Stimulated activated CD4-positive, alpha-beta T cell treated with anti-CD3 and anti-CD28 coated beads, Interleukin-4, amount 100 ng/mL, for 4 hours (primary cell): ENCODE measurements at places on chromosomes 3 and 15.

DNA sequence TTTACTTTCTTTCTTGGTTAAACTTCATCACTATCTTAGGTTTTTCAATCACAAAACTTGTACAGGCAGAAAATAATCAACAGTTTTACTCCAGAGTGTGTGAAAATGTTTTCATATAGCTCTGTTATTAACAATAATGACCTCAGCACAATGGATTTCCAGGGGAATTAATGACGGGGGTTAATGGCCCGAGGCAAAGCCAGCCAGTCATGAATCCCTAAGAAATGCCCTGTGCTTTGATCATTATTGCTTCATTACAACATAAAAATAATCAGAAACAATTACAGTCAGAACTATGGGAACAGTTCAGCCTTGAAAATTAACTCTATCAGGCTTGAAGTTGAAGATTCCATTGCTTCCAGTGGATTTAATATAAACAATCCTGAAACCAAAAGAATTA is 875.4 kb downstream of the ROBO2 start:
- no peak for DNase-seq

DNA sequence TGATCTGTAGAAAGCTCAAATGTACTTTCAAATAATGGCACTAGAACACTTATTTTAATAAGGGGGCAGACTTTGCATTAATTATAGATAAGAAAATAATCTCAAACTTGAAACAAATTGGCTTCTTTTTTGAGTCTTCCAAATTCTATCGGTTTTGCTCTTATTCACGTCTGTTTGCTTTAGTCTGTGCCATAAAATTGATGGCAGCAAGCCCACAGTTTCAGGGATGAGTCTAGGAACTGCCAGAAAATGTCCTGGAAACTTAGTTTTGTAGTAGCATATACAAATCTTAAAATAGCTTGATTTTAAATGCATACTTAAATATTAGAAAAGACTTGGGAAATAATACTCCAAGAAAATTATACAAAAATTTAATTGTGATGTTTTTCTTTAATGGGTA is 39.7 kb downstream of the BCHE start:
- DNase-seq: no peak

- no peak for DNase-seq
These were observed 162.2 kb upstream of the TLE3 start for GRCh38 chr15:70259640-70260508.

DNA sequence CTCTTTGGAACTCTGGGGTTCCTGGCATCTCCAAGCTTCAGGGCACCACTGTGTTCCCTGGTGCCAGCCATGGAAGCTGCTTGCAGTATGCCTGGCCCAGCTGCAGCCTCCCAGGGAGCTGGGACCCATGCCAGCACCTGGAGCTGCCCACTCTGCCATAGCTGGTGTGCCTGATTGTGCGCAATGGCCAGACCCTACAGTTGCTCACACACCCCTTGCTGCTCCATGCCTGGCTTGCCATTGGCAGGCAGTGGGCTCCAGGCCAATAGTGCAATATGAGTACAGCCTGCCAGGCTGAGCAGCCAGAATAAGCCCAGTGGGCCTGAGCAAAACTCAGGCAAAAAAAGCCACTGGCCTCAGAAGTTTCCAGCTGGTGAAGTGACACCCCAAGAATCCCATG is 43.8 kb upstream of the LRRFIP2 start:
- DNase-seq: no peak

GRCh38 chr3:15460891-15461531 is 33.6 kb downstream of the EAF1 start:
- no peak for DNase-seq

- DNase-seq: no peak
These were observed 105.9 kb upstream of the KCNAB1 start for GRCh38 chr3:156014489-156014888.

- no peak for DNase-seq
These were observed 27.9 kb downstream of the MCTP2 start for GRCh38 chr15:94259121-94259751.

DNA sequence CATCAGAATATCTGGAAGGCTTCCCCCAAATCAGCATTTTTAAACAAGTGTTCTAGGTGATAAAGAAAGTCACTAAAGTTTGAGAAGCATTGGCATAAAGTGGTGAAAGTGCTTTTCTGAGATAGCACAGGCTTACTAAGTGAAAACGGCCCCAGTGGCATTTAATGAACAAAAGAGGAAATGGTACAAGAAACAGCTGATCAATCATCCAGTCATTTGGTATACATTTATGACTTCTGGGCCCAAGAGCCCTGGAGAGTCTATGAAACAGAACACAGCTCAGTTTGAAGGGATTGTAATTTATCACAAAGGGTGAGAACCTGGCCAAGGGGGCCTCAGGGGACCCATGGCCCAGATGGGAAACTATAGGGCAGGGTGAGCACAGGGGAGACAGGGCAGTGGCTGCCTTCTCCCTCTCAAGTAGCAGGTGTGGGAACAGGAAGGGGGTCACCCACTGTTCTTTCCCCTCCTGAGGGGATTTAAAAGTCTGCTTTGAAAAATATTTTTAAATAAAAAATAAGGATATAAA is 265.5 kb upstream of the ROPN1 start:
- DNase-seq: no peak

GRCh38 chr3:159451067-159451466 is 537.6 kb upstream of the IL12A start:
- DNase-seq: no peak

- DNase-seq: no peak
These were observed 206.9 kb upstream of the TRIM42 start for GRCh38 chr3:140470962-140471361.

- DNase-seq: no peak
These were observed 157.8 kb downstream of the TIGIT start for GRCh38 chr3:114451561-114452018.

GRCh38 chr15:76181705-76182107 is 121.9 kb downstream of the TMEM266 start:
- DNase-seq: peak; percentile 6

DNA sequence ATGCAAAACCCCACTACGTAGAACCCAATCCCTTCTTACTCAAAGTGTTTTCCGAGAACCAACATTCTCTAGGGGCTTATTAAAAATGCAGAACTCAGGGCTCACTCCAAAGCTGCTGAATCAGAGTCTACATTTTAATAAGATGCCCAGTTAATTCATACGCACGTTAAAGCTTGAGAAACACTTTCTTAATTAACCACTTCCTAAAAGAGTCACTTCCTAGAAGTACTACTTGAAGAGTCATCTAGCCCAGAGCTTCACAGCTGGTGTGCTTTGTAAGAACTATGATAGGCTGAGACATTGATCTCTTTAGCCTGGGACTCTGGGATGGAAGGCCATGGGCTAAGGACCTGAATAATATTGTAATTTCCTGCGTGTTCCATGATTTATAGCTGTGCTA is 9.0 kb downstream of the COL6A5 start:
- DNase-seq: no peak

DNA sequence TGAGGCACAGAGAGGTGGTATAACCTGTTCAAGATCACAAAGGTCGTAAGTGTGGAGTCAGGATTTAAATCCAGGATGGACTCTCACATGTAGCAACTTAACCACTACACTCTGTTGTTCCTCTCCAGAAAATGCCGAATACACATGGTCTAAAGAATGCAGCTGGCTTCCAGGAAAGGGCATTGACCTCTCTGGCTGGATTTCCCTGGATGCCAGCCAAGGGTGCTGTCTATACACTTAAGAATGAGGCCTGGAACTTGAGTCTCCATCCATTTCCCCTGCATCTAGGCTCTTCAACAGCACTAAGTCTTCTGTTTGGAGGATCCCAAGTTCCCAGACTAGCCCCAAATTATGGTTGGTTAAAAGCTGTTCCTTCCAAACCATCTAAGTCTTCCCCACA is 60.5 kb downstream of the CERS3 start:
- DNase-seq: no peak

GRCh38 chr15:20340931-20341661 is 200.5 kb downstream of the GOLGA6L6 start:
- no peak for DNase-seq

- DNase-seq: no peak
These were observed 450.4 kb upstream of the NR2F2 start for GRCh38 chr15:95880031-95880570.

DNA sequence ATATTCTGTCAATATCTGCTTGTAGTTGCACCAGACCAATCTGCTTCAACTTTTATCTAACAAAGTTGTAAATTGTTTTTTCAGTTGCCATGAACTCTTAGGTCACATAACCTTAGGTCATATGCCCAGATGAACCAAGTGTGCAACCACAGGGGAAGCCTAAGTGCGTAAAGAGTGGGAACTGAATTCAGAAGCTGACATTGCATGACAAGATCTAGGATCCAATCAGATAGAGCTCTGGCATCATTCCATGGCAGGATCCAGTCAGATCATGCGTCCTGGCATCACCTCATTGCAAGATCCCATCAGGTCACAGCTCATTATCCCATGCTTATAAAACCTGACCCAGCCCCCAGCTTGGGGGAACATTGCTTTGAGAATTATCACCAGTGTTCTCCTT is 18.9 kb upstream of the IFT57 start:
- DNase-seq: no peak

DNA sequence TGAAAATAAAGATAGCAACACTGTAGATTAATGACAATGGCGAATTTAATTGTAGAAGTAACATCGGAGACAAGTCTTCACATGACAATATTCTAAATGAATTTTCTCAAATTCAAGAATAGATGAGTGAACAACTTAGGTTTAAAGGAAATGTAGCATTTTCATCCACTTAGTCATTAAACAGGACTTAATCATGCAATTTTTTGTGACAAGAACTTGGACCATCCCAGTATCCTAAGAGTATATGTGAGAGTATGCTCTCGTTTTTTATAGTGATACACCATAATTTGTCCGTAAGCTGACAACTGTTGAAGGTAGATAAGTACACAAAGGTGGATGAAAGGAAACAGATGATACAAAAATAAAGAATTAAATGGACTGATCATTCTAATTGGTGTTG is 81.5 kb downstream of the DLG1 start:
- DNase-seq: no peak

DNA sequence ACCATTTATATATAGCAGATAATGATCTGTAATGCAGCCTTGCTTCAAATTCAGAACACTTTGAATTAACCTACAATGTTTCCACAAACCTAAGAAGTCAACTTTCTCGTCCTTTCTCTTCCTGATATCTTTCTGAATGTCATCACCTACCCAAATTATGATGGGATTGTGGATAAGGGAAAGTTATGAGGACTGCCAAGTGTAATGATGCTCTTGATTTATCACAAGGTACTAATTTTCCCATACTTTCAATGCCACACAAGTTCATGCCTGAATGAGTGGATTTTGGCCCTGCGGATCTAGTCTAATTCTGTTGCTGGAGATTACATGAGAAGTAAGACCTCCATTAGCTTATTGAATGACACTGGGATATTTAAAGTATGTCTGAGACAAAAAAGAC is 82.6 kb upstream of the NANOGP8 start:
- DNase-seq: no peak

GRCh38 chr3:5011555-5012256 is 32.5 kb downstream of the BHLHE40 start:
- no peak for DNase-seq

GRCh38 chr3:187900993-187901755 is 155.9 kb upstream of the BCL6 start:
- no peak for DNase-seq

DNA sequence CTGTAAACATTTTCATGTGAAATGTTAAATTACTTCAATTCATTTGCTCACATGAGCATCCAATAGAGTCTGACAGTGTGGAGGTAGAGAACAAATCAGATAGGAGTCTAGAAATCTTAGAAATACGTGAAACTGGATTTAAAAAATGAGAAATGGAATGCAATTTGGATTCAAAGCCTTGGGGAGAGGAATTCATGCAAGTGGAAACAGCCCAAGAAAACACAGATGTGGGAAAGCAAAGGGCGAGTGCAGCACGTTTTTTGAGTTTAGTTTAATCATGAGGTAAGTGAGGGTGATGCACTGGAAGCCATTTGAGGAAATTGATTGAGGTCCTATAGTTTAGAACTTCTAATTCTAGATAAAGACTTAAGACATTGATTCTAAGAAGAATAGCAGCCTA is 434.7 kb downstream of the C3orf38 start:
- DNase-seq: no peak

GRCh38 chr3:148008591-148008990 is 599.4 kb downstream of the ZIC1 start:
- no peak for DNase-seq

- DNase-seq: no peak
These were observed 90.7 kb downstream of the TIGIT start for GRCh38 chr3:114384558-114384903.

DNA sequence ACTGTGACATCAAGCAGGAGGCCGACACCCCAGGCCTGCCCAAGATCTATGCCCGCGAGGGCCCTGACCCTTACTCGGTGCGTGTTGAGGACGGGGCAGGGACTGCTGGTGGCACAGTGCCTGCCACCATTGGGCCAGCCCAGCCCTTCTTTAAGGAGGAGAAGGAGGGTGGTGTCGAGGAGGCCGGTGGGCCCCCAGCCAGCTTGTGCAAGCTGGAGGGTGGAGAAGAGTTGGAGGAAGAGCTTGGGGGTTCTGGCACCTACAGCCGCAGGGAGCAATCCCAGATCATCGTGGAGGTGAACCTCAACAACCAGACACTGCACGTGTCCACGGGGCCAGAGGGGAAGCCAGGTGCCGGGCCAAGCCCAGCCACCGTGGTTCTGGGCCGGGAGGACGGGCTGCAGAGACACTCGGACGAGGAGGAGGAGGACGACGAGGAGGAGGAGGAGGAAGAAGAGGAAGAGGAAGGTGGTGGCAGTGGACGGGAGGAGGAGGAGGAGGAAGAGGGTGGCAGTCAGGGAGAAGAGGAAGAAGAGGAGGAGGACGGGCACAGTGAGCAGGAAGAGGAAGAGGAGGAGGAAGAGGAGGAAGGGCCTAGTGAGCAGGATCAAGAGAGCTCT is 5.4 kb downstream of the ZBTB47 start:
- no peak for DNase-seq

DNA sequence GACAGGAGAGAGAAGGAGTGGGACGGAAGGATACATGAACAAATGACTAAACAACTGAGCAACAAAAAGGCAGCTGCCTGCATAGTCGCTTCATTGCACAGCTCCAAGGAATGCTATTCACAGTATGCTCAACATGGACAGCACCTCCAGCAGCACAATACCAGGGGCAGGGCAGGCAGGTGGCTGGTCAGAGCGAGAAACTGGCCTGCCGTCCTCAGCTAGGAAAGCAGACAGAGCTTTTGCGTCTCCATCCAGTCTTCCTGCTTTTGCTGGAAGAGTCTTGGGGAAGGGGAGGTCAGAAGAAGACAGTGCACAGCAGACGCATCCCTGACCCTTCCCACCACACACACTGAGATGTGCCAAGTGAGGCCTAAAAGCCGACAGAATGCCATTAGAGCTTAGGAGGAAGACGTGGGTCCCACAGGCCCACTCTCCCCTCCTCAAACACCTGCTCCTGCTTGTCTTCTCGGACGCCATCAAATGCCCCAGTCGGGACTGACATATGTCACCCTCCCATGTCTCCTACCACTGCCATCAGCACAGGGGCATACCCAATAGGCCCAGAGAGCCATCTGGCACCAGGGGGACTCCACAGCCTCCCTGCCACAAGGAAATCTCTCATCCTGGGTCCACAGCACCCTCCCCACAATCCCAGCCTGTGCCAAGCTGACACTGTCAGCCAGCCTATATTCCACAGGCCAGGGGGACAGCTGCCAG is 3.9 kb downstream of the RAB6B start:
- DNase-seq: no peak

- DNase-seq: no peak
These were observed 9.3 kb downstream of the MSL2 start for GRCh38 chr3:136186846-136187245.

GRCh38 chr15:92071045-92071634 is 217.6 kb downstream of the SLCO3A1 start:
- DNase-seq: no peak

- DNase-seq: no peak
These were observed 17.7 kb downstream of the CLEC3B start for GRCh38 chr3:45043728-45044299.

- DNase-seq: no peak
These were observed 54.5 kb downstream of the ACAD9 start for GRCh38 chr3:128933922-128934253.
